Mesendoderm (in vitro differentiated cells): ENCODE measurements at places on chromosomes 7 and 10.

GRCh38 chr10:49600046-49600445 lies 10.1 kb upstream of the SLC18A3 start:
- no peak for DNase-seq

DNA sequence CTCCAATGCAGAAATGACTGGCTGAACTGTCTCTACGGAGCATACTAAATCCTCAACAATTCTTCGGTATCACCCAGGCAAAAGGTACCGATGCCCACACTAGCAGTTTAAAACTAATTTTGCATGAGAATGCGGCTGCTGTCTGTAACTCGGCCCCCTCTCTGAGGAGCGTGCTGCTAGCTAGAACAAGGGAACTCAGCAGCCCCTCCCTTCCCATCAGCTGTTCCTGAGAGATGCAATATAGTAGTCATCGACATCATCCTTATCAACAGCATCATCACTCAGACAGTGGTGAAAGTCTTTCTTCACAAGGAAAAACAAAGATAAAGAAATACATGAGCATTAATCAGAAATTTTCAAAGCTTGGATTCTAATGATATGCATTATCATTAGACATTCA lies 189.1 kb upstream of the FRMD4A start:
- peak; percentile 29 for DNase-seq

DNA sequence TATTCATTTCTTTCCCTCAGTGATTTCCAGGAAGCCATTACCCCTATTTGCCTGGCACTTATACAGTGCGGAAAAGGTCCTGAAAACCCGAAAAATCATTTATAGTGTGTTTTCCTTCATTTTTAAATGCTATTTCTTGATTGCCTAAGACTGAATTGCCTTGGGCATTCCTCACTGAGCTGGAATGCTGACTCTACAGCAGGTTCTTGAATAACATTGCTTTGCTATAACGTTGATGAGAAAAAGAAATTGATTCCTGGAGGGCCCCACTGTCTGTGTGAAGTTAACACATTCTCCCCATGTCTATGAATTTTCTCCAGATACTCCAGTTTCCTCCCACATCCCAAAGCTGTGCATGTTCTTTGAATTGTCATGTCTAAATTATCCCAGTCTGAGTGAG lies 308.5 kb downstream of the EXOC4 start:
- DNase-seq = no peak

DNA sequence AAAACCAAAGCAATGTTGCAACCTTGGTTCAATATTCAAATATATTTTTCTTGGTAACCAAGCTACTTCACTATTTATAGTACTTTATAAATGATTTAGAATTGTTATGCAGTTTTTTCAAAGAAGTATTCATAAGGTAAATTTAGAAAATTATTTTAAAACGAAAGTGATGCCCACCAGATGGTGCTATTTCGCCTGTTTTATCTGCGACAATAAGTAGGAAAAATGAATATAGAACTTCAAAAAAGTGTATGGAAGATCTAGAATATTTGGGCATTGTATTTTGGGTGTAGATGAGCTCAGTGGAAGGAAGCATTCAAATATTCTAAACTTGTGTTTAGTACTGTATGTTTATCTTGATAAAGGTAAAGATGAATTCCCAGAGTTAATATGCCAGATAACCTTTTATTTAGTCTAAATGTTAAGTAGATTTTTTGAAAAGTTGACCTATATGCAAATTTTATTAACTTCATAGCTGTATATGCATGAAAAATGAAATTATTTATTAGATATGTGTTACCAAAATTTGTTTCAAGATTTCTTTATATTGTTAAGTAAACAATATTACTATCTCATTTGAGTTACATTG lies 93.2 kb downstream of the ADK start:
- no peak for DNase-seq

DNA sequence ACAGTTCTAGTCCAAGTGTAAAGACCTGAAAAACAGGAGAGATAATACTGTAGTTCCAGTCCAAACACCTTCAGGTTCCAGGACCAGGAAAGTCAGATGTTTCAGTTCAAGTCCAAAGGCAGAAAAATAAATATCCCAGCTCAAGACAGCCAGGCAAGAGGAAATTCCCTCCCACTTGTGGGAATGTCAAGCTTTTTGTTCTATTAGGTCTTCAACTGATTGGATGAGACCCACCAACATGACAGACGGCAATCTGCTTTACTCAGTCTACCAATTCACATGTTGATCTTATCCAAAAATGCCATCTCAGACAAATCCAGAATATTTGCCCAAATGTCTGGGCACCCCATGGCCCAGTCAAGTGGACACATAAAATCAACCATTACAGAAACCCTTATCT lies 33.1 kb downstream of the SEMA3D start:
- no peak for DNase-seq

DNA sequence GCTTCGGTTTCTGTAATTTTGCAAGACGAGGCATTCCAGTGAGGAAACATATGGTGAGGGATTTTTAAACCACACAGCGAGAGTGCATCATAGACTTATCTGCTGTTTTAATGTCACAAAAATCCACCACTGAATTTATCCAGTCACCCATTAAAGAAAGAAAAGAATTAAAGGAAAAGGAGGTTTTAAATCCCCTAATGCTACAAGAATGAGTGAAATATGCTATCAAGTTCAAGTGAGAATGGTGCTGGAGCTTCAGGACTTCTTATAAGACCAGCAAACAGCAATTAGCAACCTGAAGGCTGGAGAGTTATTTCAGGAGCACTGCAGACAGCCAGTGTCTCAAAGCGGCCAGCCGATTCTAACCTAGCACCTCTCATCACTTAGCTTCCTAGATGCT lies 439.1 kb upstream of the MGMT start:
- no peak for DNase-seq

- DNase-seq = no peak
These were observed 248.1 kb downstream of the LRMDA start for GRCh38 chr10:75679536-75679935.

- DNase-seq = no peak
These were observed 663.3 kb upstream of the FOXK1 start for GRCh38 chr7:4018601-4019316.

DNA sequence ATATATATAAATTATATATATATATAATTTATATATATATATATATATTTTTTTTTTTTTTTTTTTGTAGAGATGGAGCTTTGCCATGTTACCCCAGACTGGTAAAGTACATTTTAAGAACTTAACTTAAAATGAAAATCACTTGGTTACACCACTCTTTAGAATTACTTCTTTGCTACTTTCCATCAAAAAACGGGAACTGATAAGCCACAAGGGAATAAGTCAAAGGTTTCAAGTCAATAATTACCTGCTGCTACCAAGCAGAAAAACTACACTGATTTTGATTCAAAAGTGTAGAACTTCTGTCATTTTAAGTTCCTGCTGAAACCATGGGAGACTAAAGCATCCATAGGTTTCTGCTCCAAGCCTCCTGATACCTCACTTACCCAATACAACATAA lies 12.2 kb downstream of the PPA1 start:
- no peak for DNase-seq

DNA sequence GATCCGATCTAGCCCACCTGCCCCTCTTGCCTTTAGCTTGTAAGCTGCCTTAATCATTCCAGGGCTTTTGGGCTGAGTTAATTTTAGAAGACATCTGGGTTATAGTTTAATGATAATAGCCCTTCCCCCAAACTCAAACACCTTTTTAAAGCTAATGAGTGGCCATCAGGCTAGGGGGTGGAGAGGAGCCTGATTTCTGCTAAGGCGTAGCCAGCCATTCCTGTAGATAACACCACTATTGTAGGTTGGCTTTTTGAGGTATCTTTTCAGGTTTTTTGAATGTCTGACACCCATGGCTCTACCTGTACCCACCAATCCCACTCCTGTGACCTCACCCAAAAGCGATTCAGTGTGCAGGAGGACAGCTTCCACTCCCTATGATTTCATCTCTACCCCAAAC lies 7.6 kb upstream of the SYPL1 start:
- DNase-seq = no peak

GRCh38 chr10:86295791-86296190 lies 70.8 kb downstream of the GRID1 start:
- no peak for DNase-seq

GRCh38 chr7:117648203-117648866 lies 168.5 kb downstream of the CFTR start:
- no peak for DNase-seq

GRCh38 chr10:123129618-123130271 lies 6.0 kb upstream of the HMX3 start:
- no peak for DNase-seq

- DNase-seq = peak; percentile 41
These were observed 196.9 kb upstream of the RHOBTB1 start for GRCh38 chr10:61140765-61141392.

GRCh38 chr10:87064651-87065050 lies 30.0 kb downstream of the GLUD1 start:
- no peak for DNase-seq

DNA sequence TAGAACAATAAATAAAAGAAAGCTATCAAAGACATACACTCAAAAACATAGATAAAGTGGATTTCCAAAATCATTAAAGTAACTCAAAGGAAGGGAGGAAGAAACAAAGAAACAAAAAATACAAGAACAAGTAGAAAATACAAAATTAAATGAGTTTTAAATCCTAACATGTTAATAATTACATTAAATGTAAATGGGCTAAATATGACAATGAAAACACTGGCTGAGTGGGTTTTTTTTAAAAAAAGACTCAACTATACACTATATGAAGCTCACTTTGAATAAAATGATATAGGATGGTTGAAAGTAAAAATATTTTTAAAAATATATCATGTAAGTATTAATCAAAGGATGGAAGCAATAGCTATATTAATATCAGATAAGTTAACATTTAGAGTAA lies 371.4 kb downstream of the PTPRN2 start:
- DNase-seq = no peak

GRCh38 chr7:98281757-98282606 lies 496 bp downstream of the BRI3 start:
- no peak for DNase-seq

DNA sequence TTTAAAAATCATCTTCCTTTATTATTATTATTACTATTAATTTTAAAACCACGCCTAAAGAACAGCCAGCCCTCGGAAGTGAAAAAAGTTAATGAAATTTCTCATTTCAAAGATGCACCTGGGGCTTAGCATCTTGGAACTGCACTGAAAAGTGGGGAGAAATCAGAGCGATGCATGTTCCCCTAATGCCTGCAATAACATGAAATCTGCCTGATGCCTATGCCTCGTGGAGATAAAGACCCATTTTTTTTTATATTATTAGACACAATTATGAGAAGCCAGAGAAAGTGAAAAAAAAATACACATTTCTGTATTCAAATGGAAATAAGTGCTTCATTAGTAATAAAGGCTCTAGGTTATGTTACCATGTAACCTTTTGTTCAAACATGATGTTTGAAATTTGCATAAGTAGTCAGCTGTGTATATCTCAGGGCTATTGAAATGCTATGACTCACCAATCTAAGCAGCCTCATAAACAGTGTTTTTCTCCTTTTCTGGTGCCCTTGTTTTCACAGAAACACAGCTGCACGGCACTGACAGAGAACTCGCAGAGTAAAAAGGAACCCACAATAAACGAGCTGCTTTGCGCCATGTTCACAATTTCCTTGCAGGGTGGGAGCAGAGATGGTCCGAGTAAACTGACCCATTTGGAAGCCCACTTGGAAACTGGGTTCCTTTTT lies 175.8 kb upstream of the PRKCQ start:
- DNase-seq = no peak

DNA sequence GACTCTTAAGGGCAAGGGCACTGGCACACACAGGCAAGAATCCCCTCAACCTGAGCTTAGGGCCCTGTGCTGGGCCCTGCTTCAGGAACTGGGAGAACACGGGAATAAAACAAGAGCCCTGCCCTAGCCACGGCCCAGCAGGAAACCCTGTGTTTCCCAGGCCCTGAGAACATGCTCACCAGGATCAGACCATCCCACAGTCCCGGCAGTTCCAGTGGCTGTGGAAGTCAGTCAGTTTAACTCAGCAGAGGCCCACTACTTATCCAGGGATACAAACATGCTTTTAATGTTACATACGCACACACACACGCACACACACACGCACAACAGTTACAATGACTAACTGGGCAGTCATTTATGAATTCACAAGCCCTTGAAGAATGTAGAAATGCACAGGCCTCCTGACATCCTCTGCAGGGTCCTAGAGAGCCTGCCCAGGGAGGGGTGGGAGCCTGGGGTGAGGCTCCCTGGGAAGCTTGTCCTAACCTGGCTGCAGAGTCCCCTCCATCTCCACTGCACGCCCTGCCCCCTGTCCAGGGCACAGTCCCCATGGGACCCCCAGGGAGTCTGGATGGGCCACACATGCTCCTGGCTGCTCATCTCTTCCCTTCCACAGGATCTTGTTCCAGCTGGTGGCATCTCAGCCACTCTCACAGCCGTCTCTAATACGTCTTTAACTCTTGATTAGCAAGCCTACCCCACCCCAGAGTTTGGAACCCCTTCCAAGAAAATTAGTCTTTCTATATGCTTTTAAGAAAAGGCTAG lies 97.6 kb downstream of the TCERG1L start:
- DNase-seq = no peak

DNA sequence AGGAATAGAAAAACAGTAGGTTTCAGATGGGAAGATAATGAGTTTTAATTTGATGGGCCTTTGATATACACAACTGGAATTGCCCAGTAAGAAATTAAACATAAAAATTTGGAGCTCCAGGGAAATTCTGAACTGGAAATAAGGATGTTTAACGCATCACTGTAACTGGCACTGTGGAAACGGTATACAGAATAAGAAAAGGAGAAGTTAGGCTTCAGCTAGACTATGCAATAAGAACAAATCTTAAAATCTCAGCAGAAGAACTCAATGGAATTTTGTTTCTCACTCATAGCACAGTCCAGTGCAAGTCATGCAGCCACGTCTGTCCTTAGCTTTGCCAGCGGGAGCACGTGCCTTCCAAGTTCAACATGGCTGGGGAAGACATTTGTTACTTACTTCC lies 52.9 kb upstream of the FGL2 start:
- DNase-seq = no peak

DNA sequence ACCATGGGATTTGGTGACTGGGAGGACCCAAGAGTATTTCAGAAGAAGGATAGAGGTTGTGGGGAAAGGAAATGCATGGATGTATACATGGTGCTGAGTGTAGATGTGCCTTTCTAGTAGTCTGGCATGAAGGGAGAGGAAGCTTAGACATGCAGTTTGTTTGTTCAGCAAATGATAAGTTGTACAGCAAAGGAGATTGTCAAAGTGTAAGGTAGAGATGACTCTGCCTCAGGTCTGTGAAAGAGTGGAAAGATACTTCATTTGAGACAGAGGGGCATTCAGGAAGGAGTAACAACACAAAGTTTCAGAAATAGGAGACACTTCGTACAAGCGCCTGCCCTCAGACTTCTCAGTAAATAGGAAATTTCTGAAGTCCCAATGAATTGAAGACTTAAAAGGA lies 152.3 kb downstream of the CELF2 start:
- no peak for DNase-seq

GRCh38 chr7:42046483-42046882 lies 190.5 kb downstream of the GLI3 start:
- DNase-seq = no peak

GRCh38 chr7:28674359-28674782 lies 262.1 kb downstream of the CREB5 start:
- peak; percentile 70 for DNase-seq

GRCh38 chr10:118246332-118247295 lies 95.5 kb downstream of the FAM204A start:
- DNase-seq = no peak

- no peak for DNase-seq
These were observed 286.8 kb upstream of the SHH start for GRCh38 chr7:156099085-156099484.

GRCh38 chr7:1939434-1940401 lies 269.6 kb downstream of the ELFN1 start:
- DNase-seq = no peak
